Umbilical cord (tissue), 2 donors: ENCODE measurements at places on chromosomes 7 and 10. TPM values are rescaled to one million over a fixed set of nuclear protein-coding genes. Genes with fewer than 3 reads are reported as not detected.

DNA sequence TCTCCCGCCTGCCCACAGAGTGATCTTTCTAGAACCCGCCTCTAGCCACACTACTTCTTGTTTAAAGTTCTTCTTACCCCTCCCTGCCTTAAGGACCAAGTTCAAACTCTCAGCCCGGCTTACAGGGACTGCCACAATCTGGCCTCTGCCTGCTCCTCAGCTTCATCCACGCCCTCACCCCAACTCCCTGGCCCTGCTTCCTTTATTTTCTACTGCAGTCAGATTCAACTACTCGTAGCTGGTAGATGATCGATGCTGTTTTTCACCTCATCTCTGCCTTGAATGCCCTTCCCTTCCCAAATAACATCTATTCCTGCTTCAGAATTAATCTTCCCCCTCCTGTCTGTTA lies 508.5 kb downstream of the RPS24 start:
- peak; percentile 55 for DNase-seq

GRCh38 chr10:84261236-84261915 lies 16.5 kb downstream of the RGR start:
- DNase-seq = no peak

DNA sequence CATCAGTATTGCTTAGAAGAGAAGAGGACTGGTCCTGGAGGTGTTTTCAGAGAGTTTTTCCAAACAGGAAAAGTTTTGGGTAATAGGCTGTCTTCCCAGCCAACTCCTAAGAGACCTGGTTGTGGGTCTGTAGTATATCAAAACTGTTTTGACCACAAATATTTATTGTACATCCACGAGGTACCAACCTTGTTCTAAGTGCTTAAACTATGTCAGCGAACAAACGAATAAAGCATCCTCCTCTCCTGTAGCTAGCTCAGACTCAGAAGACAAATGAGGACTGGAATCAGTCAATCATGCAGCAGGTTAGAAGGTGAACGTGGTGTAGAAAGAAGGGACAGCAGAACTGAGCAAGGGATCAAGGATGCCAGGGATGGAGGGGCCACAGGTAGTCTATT lies 61.6 kb upstream of the MKI67 start:
- DNase-seq = peak; percentile 1

The NPSR1 gene
- not detected for total RNA-seq

The OR6V1 gene
- 1.7 TPM for total RNA-seq

The ZC3HAV1L gene
- total RNA-seq = 28.9 TPM
